Type B pancreatic cell (in vitro differentiated cells): ENCODE measurements at places on chromosomes 5 and 9. TPM values are rescaled to one million over a fixed set of nuclear protein-coding genes. Genes with fewer than 3 reads are reported as not detected.

Gene FOXD4L3
- not detected in 2 replicates for total RNA-seq

Gene WNK2
- total RNA-seq, result 47.2 and 75.5 TPM in 2 replicates

Gene MRPS27
- total RNA-seq, result 60.6 and 66.3 TPM in 2 replicates

Gene SLC6A7
- 0.10 and 0.38 TPM in 2 replicates for total RNA-seq

Gene GNAQ
- 46.7 and 52.1 TPM in 2 replicates for total RNA-seq
